ENCODE measurements at places on chromosomes 1 and 21. TPM values are rescaled to one million over a fixed set of nuclear protein-coding genes. Genes with fewer than 3 reads are reported as not detected.

The NBPF4 gene
- total RNA-seq: not detected

The PTPN22 gene
- not detected for total RNA-seq

The CELA3A gene
- total RNA-seq: not detected

The SLAMF7 gene
- not detected for total RNA-seq

The SPRR2B gene
- not detected for total RNA-seq

The TSPEAR gene
- not detected for total RNA-seq

The OSCP1 gene
- total RNA-seq: 9.2 TPM
